CD4-positive, alpha-beta T cell (primary cell): ENCODE measurements at places on chromosomes 6 and 20. TPM values are rescaled to one million over a fixed set of nuclear protein-coding genes. Genes with fewer than 3 reads are reported as not detected.

The VARS1 gene
- 43.9 TPM for total RNA-seq

The CGA gene
- not detected for total RNA-seq

The TP53INP2 gene
- total RNA-seq = 65.8 TPM

The PACRG gene
- 0.81 TPM for total RNA-seq

The PI3 gene
- total RNA-seq = not detected

The ABHD16B gene
- total RNA-seq = not detected

The GINS1 gene
- 0.08 TPM for total RNA-seq

DNA sequence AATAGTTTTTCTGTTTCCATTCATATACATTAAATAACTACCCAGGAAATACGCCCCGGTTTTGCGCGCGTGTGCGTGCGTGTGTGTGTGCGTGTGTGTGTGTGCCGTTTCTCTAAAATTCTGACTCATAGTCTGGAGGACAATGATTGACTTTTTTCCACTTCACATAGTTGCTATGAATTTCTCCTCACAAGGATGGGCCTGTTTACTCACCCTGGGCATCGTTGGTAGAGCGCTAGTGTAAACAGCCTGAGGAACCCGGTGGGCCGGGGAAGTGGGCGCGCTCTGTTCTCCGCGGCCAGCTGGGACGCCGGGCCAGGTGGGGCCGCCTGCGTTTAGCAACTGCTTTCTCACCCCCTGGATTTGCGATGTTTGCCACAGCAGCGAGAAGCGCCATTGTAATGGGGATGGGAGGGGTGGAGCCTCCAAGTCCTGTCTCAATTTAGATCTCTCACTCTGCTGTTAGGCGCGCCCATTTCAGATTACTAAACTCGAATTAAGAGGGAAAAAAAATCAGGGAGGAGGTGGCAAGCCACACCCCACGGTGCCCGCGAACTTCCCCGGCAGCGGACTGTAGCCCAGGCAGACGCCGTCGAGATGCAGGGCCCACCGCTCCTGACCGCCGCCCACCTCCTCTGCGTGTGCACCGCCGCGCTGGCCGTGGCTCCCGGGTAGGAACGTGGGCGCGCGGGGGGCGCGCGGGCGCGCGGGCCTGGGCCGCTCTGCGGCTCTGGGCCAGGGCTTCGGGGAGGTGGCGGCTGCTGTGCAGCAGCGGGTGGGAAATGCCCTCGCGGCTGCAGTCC is at the start of gene CD109:
Gene CD109 (plus strand): TSS at position 585 of the 803 bp plus-strand sequence. CDS start 13 bp downstream, at position 598.
- H3K4me3 ChIP-seq = peak within 1 kb of the TSS; percentile 58
- no peak within 1 kb of the TSS for H3K27ac ChIP-seq
- peaks cover 14% of the 10 kb centered on the region for H3K4me1 ChIP-seq
- DNase-seq = peak; percentile 51

- no peak for DNase-seq
- H3K4me3 ChIP-seq = no peak overlapping the region
- H3K27ac ChIP-seq = no peak overlapping the region
- peaks cover 2% of the 10 kb centered on the region for H3K36me3 ChIP-seq
- no peaks in the 10 kb centered on the region for H3K27me3 ChIP-seq
- H3K4me1 ChIP-seq = no peaks in the 10 kb centered on the region
Observed at GRCh38 chr6:110239526-110240274, 59.5 kb downstream of the CDC40 start.

DNA sequence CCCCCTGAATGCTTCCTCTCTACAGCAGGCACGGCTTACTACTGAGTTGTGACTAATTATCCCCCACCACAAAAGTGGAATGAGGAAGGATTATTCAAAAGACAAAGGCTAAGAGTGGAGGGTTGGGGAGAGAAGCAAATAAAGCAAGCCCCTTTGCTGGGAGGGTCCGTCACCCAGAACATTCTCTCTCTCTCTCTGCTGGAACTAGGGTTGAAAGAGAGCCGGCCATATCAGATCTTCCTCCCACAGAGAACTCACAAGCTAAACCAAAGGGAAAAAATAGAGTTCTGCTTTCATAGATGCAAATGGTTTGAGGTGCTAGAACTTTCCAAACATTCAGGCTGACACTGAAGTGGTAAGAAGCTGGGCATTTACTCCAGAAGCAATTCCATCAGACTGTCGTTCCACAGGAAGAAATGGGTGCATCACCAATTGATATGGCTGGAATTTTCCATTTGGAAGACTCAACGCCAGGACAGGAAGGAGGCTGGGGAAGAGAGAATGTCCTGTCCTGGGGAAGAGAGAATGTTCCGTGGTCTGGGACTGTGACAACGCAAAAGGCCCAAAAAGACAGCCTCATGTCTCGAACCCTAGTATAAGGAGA is 7.9 kb downstream of the ZMYND8 start:
- peaks cover 54% of the 10 kb centered on the region for H3K4me1 ChIP-seq
- no peaks in the 10 kb centered on the region for H3K27me3 ChIP-seq
- no peak overlapping the region for H3K4me3 ChIP-seq
- H3K36me3 ChIP-seq = peaks cover 48% of the 10 kb centered on the region

- peaks cover 32% of the 10 kb centered on the region for H3K4me1 ChIP-seq
- no peak overlapping the region for H3K27ac ChIP-seq
- H3K36me3 ChIP-seq = no peaks in the 10 kb centered on the region
- DNase-seq = no peak
- no peaks in the 10 kb centered on the region for H3K27me3 ChIP-seq
Observed at GRCh38 chr6:37826188-37826587, 6.7 kb downstream of the ZFAND3 start.

- peak; percentile 66 for DNase-seq
- no peaks in the 10 kb centered on the region for H3K27me3 ChIP-seq
- H3K4me1 ChIP-seq = no peaks in the 10 kb centered on the region
- no peaks in the 10 kb centered on the region for H3K36me3 ChIP-seq
- no peak overlapping the region for H3K27ac ChIP-seq
Observed at GRCh38 chr6:11496152-11497060, 41.1 kb upstream of the TMEM170B start.

- no peak for DNase-seq
- H3K27me3 ChIP-seq = peaks cover 81% of the 10 kb centered on the region
- H3K27ac ChIP-seq = no peak overlapping the region
- no peak overlapping the region for H3K4me3 ChIP-seq
- peaks cover 8% of the 10 kb centered on the region for H3K4me1 ChIP-seq
- no peaks in the 10 kb centered on the region for H3K36me3 ChIP-seq
Observed at GRCh38 chr20:62476056-62476838, 452 bp upstream of the GATA5 start.

DNA sequence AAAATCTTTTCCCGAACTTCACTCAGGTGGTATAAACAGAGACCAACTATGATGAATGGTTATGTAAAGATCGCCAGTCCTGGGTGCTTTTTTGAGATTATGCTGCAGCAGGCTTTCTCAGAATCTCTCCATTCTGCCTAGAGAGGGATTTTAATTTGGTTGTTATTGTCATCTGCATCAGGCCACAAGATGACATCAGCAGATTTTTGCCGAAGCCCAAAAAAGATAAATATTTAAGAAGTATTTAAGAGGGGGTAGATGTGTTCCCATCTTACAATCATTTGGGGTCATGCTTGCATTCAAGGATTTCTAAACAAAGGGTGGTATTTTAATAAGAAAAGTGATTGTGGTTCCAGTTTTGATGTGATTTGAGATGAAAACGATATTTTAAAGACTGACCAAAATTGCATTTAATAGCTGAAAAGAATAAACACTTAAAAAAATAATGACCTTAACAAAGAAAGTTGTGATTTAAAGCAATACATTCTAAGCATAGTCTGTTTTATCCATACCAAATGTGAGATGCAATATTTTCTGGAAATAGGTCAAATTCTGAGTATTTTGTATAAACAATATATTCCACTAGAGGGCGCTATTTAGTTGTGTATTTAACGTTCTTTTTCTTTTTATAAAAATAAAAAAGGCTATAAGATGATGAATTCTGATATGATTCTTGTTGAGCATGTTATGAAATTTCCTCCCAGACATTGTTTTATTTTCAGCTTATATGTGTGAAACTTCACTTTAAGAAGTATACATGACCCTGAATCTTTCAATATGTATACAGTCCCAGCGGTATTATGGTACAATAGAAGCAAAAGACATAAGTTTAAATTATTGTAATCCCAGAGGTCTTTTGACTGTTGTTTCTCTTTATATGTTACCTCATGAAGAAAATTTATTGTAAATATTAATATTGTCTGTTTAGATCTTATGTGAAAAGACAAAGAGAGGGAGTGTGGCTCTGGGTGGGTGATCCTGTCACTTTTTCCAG is 51.0 kb upstream of the ZFP64 start:
- H3K36me3 ChIP-seq = no peaks in the 10 kb centered on the region
- H3K4me1 ChIP-seq = no peaks in the 10 kb centered on the region
- no peak overlapping the region for H3K27ac ChIP-seq
- H3K4me3 ChIP-seq = no peak overlapping the region
- DNase-seq = no peak

DNA sequence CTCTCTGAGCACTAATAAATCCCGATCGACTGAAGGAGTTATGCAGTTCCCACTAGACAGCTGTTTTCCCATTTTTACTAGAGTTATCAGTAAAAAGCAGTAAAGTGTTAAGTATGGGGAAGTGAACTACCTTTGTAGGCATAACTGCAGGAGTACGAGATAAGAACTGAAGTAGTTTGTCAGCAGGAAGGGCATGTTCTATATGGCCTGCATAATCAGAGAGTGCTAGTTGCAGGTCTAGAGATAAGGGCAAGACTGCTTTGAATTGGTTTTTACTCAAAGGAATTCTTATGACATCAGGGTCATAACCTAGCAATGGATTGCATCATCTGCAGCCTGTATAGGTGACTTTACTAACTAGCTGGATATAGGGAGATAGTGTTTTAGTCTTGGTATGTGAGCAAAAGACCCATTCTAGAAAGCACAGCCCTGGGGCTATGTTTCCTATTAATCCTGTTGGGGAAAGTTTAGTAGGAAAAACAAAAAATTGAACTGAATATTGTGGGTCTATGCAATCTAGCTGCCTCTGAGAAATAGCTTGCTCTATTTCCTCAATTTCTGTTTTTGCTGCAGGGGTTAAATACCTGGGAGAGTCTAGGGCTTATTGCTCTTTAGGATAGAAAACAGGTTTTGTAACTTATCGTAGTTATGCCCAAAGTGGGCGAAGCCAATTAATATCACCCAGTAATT is 22.6 kb upstream of the CRISP1 start:
- no peak overlapping the region for H3K27ac ChIP-seq
- no peaks in the 10 kb centered on the region for H3K4me1 ChIP-seq
- DNase-seq = no peak
- no peaks in the 10 kb centered on the region for H3K27me3 ChIP-seq

GRCh38 chr20:45419188-45420091 is 3.5 kb downstream of the PIGT start:
- DNase-seq = no peak
- peaks cover 61% of the 10 kb centered on the region for H3K36me3 ChIP-seq
- H3K27me3 ChIP-seq = no peaks in the 10 kb centered on the region
- H3K4me3 ChIP-seq = no peak overlapping the region
- H3K27ac ChIP-seq = no peak overlapping the region

- H3K36me3 ChIP-seq = no peaks in the 10 kb centered on the region
- H3K27me3 ChIP-seq = no peaks in the 10 kb centered on the region
- H3K4me3 ChIP-seq = no peak overlapping the region
- DNase-seq = no peak
- no peak overlapping the region for H3K27ac ChIP-seq
Observed at GRCh38 chr20:4064144-4064909, 49.0 kb upstream of the RNF24 start.
